ENCODE measurements at places on chromosomes 7 and 10. TPM values are rescaled to one million over a fixed set of nuclear protein-coding genes. Genes with fewer than 3 reads are reported as not detected.

DNA sequence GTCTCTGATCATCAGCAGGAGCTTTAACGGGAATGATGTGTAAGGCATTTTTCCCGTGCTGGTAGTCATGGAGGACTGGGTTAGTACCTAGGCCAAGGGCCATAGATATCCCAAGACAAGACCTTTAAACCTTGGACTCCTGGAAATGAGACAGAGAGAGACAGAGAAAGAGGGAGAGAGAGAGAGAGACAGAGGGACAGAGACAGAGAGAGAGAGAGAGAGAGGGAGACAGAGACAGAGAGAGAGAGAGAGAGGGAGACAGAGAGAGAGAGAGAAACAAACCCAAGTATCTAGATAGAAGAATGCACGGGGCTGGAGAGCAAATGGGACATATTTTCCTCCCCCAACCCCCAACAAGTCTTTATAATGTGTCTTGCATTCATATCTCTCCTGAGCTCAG, 22.3 kb downstream of the ZC3HAV1 start:
- DNase-seq: no peak

DNA sequence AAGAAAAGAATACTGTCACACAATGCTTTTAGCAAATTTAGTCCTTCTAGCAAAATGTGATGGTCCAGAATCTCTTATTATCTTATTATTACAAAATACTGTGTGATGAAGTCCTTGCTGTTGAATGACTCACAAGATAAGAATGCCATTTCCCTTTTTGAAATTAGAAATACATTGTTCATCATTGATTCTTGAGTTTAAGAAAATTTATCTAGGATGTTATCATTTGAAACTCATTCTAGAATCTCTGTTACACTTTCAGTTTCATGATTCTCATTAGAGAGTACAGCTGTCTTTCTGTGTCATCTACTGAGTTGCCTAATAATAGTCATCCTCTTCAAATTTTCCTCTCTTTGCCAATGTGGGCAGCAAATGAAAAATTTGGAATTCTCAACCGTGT, 9.6 kb downstream of the ZKSCAN5 start:
- DNase-seq: no peak

- no peak for DNase-seq
These were observed 62.1 kb upstream of the ZNF746 start for GRCh38 chr7:149559711-149560110.

GRCh38 chr7:55044791-55045190, 26.0 kb downstream of the EGFR start:
- DNase-seq: no peak

- DNase-seq: no peak
These were observed 355.1 kb downstream of the GALNT17 start for GRCh38 chr7:71486856-71487628.

- no peak for DNase-seq
These were observed 81.3 kb downstream of the C10orf105 start for GRCh38 chr10:71638064-71638821.

- DNase-seq: no peak
These were observed 361.0 kb upstream of the CDC14C start for GRCh38 chr7:48563334-48563733.

- DNase-seq: no peak
These were observed 43.5 kb downstream of the ANKIB1 start for GRCh38 chr7:92289321-92289720.

GRCh38 chr10:10307551-10307950, 710.1 kb upstream of the CELF2 start:
- DNase-seq: no peak

- no peak for DNase-seq
These were observed 33.2 kb upstream of the NAMPT start for GRCh38 chr7:106317971-106318370.

GRCh38 chr10:78768041-78768835, 300.5 kb upstream of the ZMIZ1 start:
- DNase-seq: no peak

DNA sequence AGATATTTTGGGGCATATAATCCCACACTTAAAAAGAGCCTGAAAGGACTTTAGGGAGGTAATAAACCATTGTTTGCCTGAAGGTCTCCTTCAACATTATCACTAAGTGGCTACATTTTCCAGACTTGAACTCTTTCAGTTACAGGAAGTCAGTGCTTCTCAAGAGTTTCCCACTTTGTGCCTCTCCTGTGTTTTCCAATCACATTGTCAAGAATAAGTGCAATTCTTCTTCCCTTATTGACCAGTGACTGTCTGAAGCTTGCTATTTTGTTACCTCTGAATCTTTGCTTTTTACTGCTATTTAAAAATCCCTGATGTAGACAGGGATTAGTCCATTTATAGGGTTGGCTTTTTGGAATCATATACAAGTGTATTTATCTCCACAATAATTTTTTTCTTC, 346.7 kb upstream of the ANKRD30A start:
- DNase-seq: no peak

- no peak for DNase-seq
These were observed 534.6 kb downstream of the TFEC start for GRCh38 chr7:115496006-115496405.

DNA sequence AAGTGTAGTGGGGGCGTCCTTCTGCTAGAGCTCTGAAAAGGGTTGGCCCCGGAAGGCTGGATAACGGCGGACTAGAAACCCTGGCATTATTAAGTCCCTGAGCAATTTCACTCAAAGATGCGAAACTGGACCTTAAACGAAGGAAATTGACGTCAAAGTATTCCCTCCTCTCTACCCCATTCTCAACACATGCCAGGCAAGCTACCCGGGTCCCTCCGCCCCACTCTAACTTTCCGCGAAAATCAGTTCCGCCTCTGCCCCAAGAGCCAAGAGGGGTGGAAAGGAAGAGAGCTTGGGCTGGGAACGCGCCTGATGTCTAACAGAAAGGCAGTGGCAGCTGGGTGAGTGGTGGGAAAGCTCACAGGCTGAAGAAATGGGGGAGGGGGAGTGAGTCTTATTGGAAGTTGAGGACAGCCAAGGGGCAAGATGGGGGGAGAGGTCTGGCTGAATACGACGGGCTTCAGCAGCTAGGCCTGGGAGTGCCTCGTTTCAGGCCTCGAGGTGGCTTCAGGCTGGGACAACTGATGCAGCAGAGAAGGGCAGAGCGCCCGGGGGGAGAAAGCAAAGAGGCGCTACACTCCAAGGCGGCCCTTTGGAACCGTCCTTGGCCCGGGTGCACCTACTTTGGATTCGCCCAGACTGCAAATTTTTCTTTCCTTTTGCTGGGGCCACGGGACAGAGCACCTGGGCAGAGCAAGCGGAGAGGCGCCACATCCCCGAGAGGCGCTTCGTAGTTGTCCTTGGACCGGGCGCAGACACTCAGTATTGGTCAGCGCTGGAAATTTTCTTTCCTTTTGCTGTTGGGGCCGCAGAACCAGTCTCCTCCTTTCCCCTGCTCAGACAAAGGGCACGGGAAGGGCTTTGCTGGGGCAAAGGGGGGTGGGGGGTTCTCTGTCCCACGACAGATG, 2.0 kb upstream of the FEZF1 start:
- DNase-seq: no peak

GRCh38 chr10:12459762-12460161, 110.4 kb downstream of the CAMK1D start:
- no peak for DNase-seq

- no peak for DNase-seq
These were observed 314.6 kb downstream of the CXCL12 start for GRCh38 chr10:44070282-44070681.

- DNase-seq: no peak
These were observed 389.4 kb downstream of the SORCS1 start for GRCh38 chr10:106775127-106775526.

- no peak for DNase-seq
These were observed 158.0 kb upstream of the TCERG1L start for GRCh38 chr10:131469551-131469950.

- DNase-seq: no peak
These were observed 2.1 kb downstream of the NFE2L3 start for GRCh38 chr7:26153823-26154783.

GRCh38 chr10:72890086-72890485, 3.5 kb upstream of the OIT3 start:
- DNase-seq: no peak

- DNase-seq: no peak
These were observed 5.4 kb downstream of the COBL start for GRCh38 chr7:51311166-51311565.

- DNase-seq: no peak
These were observed 14.1 kb upstream of the NOC3L start for GRCh38 chr10:94376865-94377264.

GRCh38 chr7:74362266-74362665, 73.1 kb downstream of the CLIP2 start:
- no peak for DNase-seq

- no peak for DNase-seq
These were observed 116.9 kb upstream of the GDF10 start for GRCh38 chr10:47182934-47183703.

DNA sequence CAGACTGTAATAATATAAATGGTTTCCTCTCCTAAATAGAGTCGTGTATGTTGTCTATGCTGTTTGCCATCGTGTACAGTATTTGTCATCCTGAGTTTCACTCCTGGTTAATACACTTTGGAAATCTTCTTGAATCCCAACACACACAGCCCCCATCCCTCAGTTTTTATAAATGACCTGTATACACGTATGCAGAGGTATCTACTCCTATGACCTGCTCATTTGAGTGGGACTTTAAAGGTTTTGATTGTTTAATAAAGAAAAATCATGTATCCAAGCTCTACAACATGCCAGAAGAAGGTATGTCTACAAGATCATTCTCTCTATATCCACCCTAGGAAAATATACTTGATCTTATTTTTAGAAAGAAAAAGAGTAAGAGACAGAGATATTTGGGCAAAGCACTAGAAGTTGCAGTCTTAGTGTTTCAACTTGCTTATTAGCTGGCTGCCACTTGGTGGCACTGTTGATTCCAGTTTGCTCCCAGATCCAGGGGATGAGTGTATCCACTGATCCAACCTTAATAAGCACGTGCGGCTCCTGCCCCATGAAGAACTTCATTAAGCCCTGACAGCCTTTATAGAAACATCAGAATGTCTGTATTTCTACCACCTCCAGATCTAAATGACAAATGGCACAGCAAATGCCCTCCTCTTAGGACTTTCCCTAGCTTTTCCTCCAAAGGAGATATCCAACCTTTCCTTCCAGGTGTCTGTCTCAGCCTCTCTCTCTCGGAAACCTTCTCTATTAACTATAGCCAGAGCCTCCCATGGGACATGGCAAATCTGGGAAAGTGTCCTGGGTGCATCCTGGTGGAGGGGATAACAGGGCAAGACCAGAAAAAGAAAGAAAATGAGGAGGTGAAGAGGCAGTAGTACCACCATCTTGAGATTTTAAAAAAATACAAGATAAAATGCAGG, 181.6 kb upstream of the NEBL start:
- DNase-seq: peak; percentile 24

- no peak for DNase-seq
These were observed 1.0 kb upstream of the LRRN3 start for GRCh38 chr7:111089822-111090426.

GRCh38 chr10:48648172-48648942, 36.3 kb upstream of the WDFY4 start:
- DNase-seq: no peak

- no peak for DNase-seq
These were observed 73.4 kb upstream of the CARD11 start for GRCh38 chr7:3117081-3117480.

GRCh38 chr10:131213741-131214505, 97.6 kb downstream of the TCERG1L start:
- DNase-seq: no peak

GRCh38 chr7:37916673-37917660, at the start of gene SFRP4:
SFRP4 (minus strand) TSS chr7:37916817; CDS start chr7:37916537, 280 bp downstream.
- peak; percentile 39 for DNase-seq

DNA sequence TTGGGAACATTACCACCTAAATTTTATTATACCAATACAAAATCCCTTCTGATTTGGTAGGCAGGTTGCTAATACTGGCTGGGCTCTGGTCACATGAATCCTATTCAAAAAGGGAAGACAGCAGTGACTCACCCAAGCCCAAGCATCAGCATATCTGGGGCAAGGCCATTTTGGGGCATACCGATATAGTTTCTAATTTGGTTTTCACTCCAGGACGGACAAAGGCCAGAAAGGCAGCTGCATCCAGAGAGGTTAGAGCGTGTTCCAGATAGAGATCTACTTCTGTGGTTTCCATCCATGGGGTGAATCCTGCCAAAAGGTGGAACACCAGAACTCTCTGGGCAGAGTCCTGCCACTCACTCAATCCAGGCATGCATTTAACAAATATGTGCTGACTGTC, 335.8 kb downstream of the ELMO1 start:
- DNase-seq: no peak

- no peak for DNase-seq
These were observed 47.7 kb downstream of the AMZ1 start for GRCh38 chr7:2735744-2736143.

DNA sequence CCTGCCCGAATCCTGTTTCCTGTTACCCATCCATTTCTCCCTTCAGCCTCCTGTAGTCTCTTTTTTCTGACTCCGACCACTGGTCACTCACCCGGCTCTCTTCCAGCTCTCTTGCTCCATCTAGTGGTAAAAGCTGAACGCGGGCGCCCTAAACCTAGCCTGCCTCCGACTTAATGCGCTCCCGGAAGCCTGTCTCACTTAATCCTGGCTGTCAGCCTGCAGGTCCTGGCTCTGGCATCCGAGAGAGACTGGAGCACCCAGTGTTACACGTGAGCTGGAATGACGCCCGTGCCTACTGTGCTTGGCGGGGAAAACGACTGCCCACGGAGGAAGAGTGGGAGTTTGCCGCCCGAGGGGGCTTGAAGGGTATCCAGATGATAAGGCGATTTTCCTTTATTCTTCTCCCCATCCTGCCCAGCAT, 10.3 kb downstream of the SUMF2 start:
- peak; percentile 62 for DNase-seq

Gene UCN3
- not detected for total RNA-seq

Gene TMEM270
- not detected for total RNA-seq

Gene OR2A14
- total RNA-seq: not detected

Gene HABP2
- not detected for total RNA-seq

Gene ANKRD1
- total RNA-seq: not detected

Gene AKR1D1
- not detected for total RNA-seq

Gene NPFFR1
- 1.2 TPM for total RNA-seq

Gene PNLIPRP1
- not detected for total RNA-seq

Gene EN2
- total RNA-seq: not detected

Gene WEE2
- total RNA-seq: under 0.01 TPM

Gene PRLHR
- total RNA-seq: 2.4 TPM

Gene FLNC
- 2.4 TPM for total RNA-seq

Gene CLDN12
- total RNA-seq: 45.2 TPM

Gene GPC2
- total RNA-seq: 75.0 TPM

Gene MYH16
- not detected for total RNA-seq

Gene MYO3A
- 4.1 TPM for total RNA-seq

Gene RAB19
- not detected for total RNA-seq

Measured in frontal cortex (tissue), 4 donors.